ENCODE measurements at places on chromosomes 6 and 20. TPM values are rescaled to one million over a fixed set of nuclear protein-coding genes. Genes with fewer than 3 reads are reported as not detected.

Gene FUT9
- total RNA-seq = not detected

GRCh38 chr6:85675030-85675819, 32.5 kb upstream of the SYNCRIP start:
- no peak overlapping the region for H3K4me3 ChIP-seq
- H3K36me3 ChIP-seq = no peaks in the 10 kb centered on the region
- no peak for DNase-seq
- no peak overlapping the region for H3K27ac ChIP-seq
- H3K27me3 ChIP-seq = no peaks in the 10 kb centered on the region

DNA sequence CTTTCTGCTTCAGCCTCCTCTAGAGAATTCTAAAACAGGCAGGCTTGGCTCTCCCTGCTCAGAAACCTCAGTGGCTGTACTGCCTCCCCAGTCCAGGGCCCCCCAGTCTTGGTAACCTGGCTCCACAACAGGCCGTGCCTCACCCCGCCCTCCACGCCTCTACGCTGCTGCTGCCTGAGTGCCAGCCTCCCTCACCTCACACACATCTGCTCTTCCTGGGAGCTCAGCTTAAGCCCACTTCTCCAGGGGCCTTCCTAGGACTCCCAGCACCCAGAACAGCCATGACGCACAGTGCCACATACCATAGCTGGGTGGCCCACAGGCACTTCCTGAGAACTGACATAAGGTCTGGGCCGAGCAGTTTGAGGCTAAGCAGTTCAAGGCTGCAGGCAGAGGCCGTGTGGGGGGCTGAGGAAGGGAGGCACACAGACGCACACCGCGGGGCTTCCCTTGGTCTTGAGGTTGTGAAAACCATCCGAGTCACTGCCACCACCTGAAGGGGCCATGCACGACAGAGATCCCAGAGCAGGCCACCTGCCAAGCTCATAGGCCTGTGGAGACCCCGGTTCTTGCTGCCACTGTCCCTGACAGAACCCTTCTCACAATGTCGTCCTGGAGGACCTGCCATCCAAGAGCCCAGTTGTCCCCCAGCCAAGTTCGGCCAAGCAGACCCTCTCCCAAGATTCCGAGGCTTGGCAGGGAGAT, 42.6 kb downstream of the DSTN start:
- no peaks in the 10 kb centered on the region for H3K36me3 ChIP-seq
- H3K27me3 ChIP-seq = no peaks in the 10 kb centered on the region
- no peaks in the 10 kb centered on the region for H3K4me1 ChIP-seq
- no peak for DNase-seq
- peak overlapping the region; percentile 57 for H3K27ac ChIP-seq

DNA sequence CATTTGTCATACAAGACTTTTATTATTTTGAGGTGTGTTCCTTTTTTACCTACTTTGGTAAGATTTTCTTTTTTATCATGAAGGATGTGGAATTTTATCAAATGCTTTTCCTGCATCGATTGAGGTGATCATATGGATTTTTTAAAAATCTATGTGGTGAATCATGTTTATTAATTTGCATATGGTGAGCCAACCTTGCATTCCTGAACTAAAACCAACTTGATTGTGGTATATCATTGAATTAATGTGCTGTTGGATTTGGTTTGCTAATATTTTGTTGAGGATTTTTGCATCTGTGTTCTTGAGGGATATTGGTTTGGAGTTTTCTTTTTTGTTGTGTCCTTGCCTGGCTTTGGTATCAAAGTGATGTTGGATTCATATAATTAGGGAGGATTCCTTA, 848.1 kb upstream of the EYS start:
- no peaks in the 10 kb centered on the region for H3K36me3 ChIP-seq
- H3K27ac ChIP-seq = no peak overlapping the region
- DNase-seq = no peak
- no peak overlapping the region for H3K4me3 ChIP-seq
- H3K4me1 ChIP-seq = no peaks in the 10 kb centered on the region

Gene TRIM40
- not detected for total RNA-seq

- no peak overlapping the region for H3K4me3 ChIP-seq
- DNase-seq = no peak
- H3K36me3 ChIP-seq = no peaks in the 10 kb centered on the region
Measured at GRCh38 chr6:163994566-163994965, 580.0 kb downstream of the QKI start.

GRCh38 chr6:76684875-76685274, 612.4 kb upstream of the IMPG1 start:
- H3K4me3 ChIP-seq = no peak overlapping the region
- no peak overlapping the region for H3K27ac ChIP-seq
- H3K36me3 ChIP-seq = no peaks in the 10 kb centered on the region
- no peaks in the 10 kb centered on the region for H3K4me1 ChIP-seq

Gene CLPSL1
- total RNA-seq = not detected

DNA sequence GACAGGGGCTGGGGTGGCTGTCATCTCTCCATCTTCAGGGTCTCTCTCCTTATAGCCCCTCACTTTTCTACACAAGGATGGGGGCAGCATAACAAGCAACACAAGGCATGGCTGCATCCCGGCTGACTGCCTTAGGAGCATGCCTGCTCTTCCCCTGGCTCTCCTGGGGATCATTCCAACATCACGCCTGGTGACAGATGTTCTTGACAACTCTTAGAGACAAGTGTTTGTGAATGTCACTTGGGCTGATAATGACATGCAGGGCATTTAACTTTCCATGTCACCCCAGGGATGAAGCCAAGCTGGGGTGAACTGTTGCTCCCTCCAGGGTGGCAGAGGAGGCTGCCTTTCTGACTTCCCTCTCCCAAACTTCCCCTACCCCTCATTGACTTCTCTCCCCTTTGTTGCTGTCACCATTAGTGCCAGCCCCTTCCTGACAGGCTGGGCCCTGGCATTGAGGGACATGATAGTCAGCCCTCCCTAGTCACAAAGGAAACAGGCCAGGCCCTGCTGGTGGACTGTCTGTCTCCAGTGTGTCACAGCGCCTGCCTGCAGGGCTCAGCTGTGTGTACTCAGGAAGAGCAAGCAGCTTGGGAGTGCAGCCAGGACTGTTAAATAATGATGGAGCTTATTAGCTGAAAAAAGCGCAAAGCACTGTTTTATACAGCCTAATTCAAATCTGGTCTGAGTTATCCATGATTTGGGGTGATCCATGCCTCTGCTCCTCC, 161.8 kb downstream of the LRFN2 start:
- H3K27me3 ChIP-seq = no peaks in the 10 kb centered on the region
- no peak for DNase-seq

Gene DLK2
- total RNA-seq = not detected

GRCh38 chr20:17838921-17839320, 129.7 kb downstream of the SNX5 start:
- no peak for DNase-seq
- no peak overlapping the region for H3K27ac ChIP-seq
- no peaks in the 10 kb centered on the region for H3K36me3 ChIP-seq

Gene POPDC3
- not detected for total RNA-seq

GRCh38 chr6:137860394-137861005, 6.6 kb upstream of the TNFAIP3 start:
- H3K4me3 ChIP-seq = no peak overlapping the region
- H3K27me3 ChIP-seq = no peaks in the 10 kb centered on the region
- no peaks in the 10 kb centered on the region for H3K36me3 ChIP-seq
- H3K4me1 ChIP-seq = no peaks in the 10 kb centered on the region

GRCh38 chr6:138550346-138550767, 51.1 kb upstream of the NHSL1 start:
- no peak for DNase-seq
- H3K36me3 ChIP-seq = no peaks in the 10 kb centered on the region
- no peak overlapping the region for H3K4me3 ChIP-seq

GRCh38 chr6:33502486-33502885, 48.1 kb downstream of the ZBTB9 start:
- no peaks in the 10 kb centered on the region for H3K4me1 ChIP-seq
- H3K4me3 ChIP-seq = no peak overlapping the region
- DNase-seq = no peak
- H3K27ac ChIP-seq = no peak overlapping the region
- H3K27me3 ChIP-seq = no peaks in the 10 kb centered on the region

GRCh38 chr6:143545165-143545564, 33.6 kb upstream of the FUCA2 start:
- no peak for DNase-seq
- H3K36me3 ChIP-seq = no peaks in the 10 kb centered on the region
- no peak overlapping the region for H3K4me3 ChIP-seq

GRCh38 chr6:44221961-44222335, 1.4 kb upstream of the SLC29A1 start:
- no peak for DNase-seq
- H3K4me3 ChIP-seq = peak overlapping the region; percentile 3

DNA sequence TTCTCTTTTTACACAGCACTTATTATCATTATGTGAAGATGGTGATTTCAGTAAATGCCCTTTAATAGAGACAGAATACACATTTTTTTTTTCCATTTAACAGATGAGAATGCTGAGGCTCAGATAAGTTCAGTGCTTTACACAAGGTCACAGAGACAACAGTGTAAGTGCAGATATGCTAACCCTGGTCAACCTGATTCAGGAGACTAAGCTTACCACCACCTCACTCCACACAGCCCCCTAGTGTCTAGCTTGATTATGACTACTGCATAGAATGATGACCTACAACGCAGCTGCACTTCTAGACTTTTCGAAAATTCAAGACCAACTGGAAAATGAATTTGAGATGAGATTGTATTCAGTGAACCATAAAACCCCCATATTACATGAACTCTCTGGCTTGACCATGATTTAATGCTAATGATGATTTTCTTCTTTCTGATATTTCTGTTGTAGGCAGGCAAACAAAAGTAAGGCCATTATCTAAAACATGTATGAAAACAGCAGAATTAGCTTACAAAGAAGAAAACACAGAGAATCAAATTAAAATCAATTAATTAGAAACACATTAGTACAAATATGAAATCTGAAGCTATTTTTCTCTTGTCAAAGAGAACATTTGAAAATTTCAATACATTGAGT, 212.1 kb upstream of the PHACTR1 start:
- H3K4me3 ChIP-seq = no peak overlapping the region
- no peaks in the 10 kb centered on the region for H3K4me1 ChIP-seq
- DNase-seq = no peak
- H3K27ac ChIP-seq = no peak overlapping the region

Gene TREML2
- total RNA-seq = 0.40 TPM

Gene IMPG1
- not detected for total RNA-seq

Gene PIGT
- total RNA-seq = 111 TPM

DNA sequence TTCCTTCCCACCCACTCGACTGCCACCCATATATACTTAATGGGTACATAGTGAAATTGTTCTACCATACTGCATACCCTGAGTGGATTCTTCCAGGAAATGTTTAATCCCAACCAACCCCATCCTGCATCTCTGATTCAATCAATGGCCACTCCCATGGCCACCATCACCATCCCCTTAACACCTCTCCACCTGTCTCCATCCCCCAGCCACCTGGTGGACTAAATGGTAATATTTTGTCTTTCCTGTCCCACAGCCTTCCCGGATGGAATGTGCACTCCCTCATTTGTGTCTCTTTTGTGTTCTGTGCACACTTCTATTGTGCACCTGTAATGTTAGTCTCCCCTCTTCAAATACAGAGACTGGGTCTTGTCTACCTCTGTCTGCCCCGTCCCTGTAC, 259.9 kb downstream of the ALDH8A1 start:
- H3K4me1 ChIP-seq = no peaks in the 10 kb centered on the region
- no peak overlapping the region for H3K4me3 ChIP-seq
- DNase-seq = no peak
- no peak overlapping the region for H3K27ac ChIP-seq
- H3K27me3 ChIP-seq = no peaks in the 10 kb centered on the region

DNA sequence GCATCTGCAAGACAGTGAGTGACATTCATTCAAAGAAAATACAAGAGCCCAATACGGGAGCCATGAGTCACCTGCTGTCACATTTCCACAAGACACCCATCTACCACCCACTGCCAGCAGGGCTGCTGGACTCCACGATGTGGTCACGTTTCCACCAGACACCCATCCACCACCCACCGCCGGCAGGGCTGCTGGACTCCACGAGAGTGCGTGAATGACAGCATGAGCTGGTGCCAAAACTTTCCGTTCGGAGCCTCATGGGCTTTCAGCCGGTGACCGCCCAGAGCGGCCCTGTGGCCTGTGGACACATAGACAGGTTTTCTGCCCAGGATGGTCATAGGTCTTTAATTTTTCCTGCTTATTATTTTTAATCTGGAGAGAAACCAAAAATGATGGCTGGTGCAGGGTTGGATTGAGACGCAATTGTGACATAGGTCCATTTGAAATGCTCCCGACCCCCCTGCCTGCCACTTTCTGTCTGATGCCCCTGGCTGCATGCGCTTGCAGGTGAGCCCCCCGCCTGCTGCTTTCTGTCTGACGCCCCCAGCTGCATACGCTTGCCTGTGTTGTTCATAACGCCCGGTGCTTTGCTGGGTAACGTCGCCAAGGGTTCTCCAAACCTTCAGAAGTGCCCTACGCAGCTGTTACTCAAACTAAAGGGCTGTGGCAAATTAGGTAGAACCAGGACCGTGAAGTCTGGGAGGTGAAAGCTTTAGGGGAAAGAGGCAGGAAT, 59.1 kb upstream of the SMOC2 start:
- H3K27ac ChIP-seq = no peak overlapping the region
- no peak overlapping the region for H3K4me3 ChIP-seq
- no peak for DNase-seq
- no peaks in the 10 kb centered on the region for H3K36me3 ChIP-seq

GRCh38 chr6:99331531-99331930, 17.9 kb downstream of the FAXC start:
- no peaks in the 10 kb centered on the region for H3K4me1 ChIP-seq
- no peak overlapping the region for H3K27ac ChIP-seq
- no peaks in the 10 kb centered on the region for H3K36me3 ChIP-seq
- DNase-seq = no peak
- H3K27me3 ChIP-seq = no peaks in the 10 kb centered on the region

- H3K27me3 ChIP-seq = no peaks in the 10 kb centered on the region
- H3K4me1 ChIP-seq = no peaks in the 10 kb centered on the region
- H3K27ac ChIP-seq = no peak overlapping the region
- no peak overlapping the region for H3K4me3 ChIP-seq
- DNase-seq = no peak
Measured at GRCh38 chr6:107565165-107565723, 75.3 kb downstream of the SOBP start.

GRCh38 chr6:91132461-91132860, 545.6 kb upstream of the MAP3K7 start:
- no peaks in the 10 kb centered on the region for H3K27me3 ChIP-seq
- no peak overlapping the region for H3K4me3 ChIP-seq
- H3K36me3 ChIP-seq = no peaks in the 10 kb centered on the region
- DNase-seq = no peak
- H3K27ac ChIP-seq = no peak overlapping the region
- no peaks in the 10 kb centered on the region for H3K4me1 ChIP-seq

- no peaks in the 10 kb centered on the region for H3K27me3 ChIP-seq
- H3K27ac ChIP-seq = no peak overlapping the region
- no peaks in the 10 kb centered on the region for H3K36me3 ChIP-seq
- H3K4me3 ChIP-seq = no peak overlapping the region
- DNase-seq = no peak
Measured at GRCh38 chr20:20731945-20732296, 19.5 kb upstream of the RALGAPA2 start.

- no peak overlapping the region for H3K27ac ChIP-seq
- H3K4me1 ChIP-seq = no peaks in the 10 kb centered on the region
- H3K36me3 ChIP-seq = no peaks in the 10 kb centered on the region
- H3K27me3 ChIP-seq = no peaks in the 10 kb centered on the region
Measured at GRCh38 chr6:111731456-111732195, 125.9 kb upstream of the TRAF3IP2 start.

- H3K4me3 ChIP-seq = no peak overlapping the region
- DNase-seq = no peak
- H3K27ac ChIP-seq = peak overlapping the region; percentile 45
Measured at GRCh38 chr6:52328303-52328662, 33.7 kb upstream of the PAQR8 start.
